Activated naive CD4-positive, alpha-beta T cell treated with anti-CD3 and anti-CD28 coated beads, Interleukin-2, amount 10 ng/mL, durations not matched to agents 7 days and 5 days (primary cell): ENCODE measurements at places on chromosomes 13 and 19.

- DNase-seq = no peak
Measured at GRCh38 chr19:18029617-18030338, 21.8 kb downstream of the ARRDC2 start.

- no peak for DNase-seq
Measured at GRCh38 chr13:48252176-48252575, 19.2 kb downstream of the ITM2B start.

DNA sequence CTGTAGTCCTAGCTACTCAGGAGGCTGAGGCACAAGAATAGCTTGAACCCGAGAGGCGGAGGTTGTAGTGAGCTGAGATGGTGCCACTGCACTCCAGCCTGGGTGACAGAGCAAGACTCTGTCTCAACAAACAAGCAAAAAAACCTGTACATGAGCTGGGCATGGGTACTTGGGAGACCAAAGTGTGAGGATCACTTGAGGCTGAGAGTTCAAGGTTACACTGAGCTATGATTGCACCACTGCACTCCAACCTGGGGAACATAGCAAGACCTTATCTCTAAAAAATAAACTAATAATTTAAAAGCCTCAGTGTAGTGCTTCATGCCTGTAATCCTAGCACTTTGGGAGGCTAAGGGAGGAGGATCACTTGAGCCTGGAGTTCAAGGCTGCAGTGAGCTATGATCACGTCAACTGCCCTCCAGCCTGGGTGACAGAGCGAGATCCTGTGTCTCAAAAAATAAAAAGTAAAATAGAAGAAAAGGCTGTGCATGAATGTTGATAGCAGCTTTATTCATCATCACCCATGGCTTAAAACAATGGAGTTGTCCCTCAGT lies 12.3 kb upstream of the DOCK6 start:
- DNase-seq = no peak

GRCh38 chr13:101654883-101655282 lies 202.4 kb downstream of the ITGBL1 start:
- DNase-seq = no peak

DNA sequence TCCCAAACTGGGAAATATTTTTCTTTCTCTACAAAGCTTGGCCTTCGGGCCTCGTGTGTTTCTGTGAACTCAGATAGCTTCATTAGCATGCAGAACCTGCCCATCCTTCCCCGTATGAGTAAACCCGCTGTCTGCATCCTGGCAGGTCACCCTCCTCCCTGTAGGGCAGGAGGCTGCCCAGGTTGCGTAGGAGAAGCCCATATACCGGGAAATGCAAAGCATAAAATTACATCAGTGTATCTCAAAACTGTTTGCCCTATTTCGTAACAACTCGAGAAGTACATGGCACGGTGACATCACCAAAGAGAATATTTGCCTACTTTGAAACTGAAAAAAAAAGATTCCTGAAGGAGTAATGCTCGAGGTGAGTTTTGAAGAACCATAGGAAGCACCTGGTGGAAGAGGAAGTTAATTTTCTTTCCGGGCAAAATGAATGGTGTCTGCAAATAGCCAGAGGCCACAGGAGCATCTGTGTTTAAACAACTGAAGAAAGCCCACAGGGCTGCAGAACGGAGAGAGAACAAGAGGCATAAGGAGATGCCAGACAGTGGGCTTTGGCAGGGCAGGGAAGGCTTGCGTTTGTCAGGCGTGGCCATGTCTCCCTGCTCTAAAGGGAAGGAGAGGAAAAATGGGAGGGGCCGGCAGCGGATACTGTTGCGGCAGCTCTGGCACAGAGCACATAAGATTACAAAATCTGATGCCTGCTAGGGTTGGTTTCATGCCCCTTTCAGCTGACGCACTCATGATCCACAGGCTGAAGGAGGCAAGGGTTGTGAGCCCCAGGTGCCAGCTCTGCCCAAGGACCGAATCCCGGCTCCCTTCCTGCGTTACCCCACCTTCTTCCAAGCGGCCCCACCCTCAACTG lies 81.4 kb downstream of the IRS2 start:
- no peak for DNase-seq

- DNase-seq = no peak
Measured at GRCh38 chr19:19774354-19775033, 41.6 kb upstream of the ZNF14 start.

- DNase-seq = no peak
Measured at GRCh38 chr13:40432018-40432978, 234.1 kb downstream of the FOXO1 start.

- DNase-seq = peak; percentile 37
Measured at GRCh38 chr13:77184455-77184854, 142.4 kb downstream of the MYCBP2 start.

- DNase-seq = no peak
Measured at GRCh38 chr13:23956106-23956505, 58.8 kb upstream of the C1QTNF9B start.

- DNase-seq = peak; percentile 33
Measured at GRCh38 chr19:17091758-17092333, 16.3 kb downstream of the MYO9B start.

GRCh38 chr13:21526707-21527540 lies 67.8 kb upstream of the ZDHHC20 start:
- DNase-seq = no peak
